Stimulated activated CD4-positive, alpha-beta T cell treated with anti-CD3 and anti-CD28 coated beads, Interleukin-2, amount 100 ng/mL, for 4 hours (primary cell): ENCODE measurements at places on chromosomes 11 and 22.

GRCh38 chr11:131036514-131036913 lies 120.2 kb upstream of the SNX19 start:
- no peak for DNase-seq

DNA sequence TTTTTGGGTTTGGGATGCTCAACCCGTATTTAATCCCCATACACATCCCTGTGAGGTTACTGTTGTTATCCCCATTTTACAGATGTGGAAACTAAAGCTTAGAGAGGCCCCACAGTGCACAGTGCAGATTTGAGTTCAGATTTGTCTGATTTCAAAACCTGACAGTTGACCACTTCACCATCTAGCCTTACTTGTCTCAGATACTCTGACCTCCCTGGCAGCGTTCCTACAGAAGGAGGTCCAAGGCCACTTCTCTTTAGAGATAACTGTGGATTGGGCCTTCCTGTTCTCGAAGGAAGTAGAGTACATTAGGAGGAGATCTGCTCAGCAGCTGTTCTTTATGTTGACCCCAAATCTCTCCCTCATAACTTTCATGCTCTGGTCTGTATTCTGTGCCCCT lies 46.7 kb upstream of the CTTN start:
- no peak for DNase-seq

- no peak for DNase-seq
These were observed 312.5 kb upstream of the PDGFD start for GRCh38 chr11:104476454-104476853.

DNA sequence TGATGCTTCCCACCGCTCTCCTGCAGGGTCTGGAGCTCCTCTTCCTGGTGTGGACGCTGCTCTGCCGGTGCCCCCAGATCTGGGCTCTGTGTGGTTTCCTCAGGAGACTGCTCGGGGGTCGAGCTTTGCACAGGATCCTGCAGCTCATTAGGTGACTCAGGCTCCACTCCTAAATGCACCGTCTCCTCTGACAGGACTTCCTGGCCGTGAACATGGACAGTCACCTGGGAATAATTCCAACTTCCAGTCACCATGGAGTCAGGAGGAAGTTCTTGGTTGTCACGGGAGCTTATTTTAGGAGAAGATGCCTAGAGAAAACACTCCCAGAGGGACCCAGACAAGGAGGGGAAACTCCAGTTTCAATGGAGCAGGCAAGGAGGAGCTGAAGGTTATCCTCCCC lies 11.9 kb downstream of the ZNF202 start:
- DNase-seq: no peak

- DNase-seq: no peak
These were observed 48.4 kb downstream of the SFI1 start for GRCh38 chr22:31544481-31545480.

DNA sequence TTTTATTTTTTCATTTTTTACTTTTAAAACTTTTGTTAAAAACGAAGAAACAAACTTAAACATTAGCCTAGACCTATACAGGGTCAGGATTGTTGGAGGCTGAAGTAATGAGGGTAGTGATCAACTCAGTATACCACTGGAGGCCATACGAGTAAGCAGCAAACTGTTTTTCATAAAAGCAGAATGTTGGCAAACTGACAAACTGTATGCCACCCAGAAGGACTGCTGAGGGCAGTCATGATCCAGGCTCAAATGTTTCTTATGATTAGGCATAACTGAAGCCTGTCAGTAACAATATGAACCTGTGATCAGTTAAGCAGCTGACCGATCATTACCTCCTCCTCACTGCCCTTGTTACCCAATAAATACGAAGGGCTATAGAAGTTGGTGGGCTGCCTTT lies 10.2 kb upstream of the SC5D start:
- no peak for DNase-seq

GRCh38 chr11:69819541-69820070 lies 390 bp upstream of the FGF3 start:
- DNase-seq: no peak

- DNase-seq: peak; percentile 40
These were observed 3.6 kb upstream of the APOBEC3A start for GRCh38 chr22:38953577-38954413.

DNA sequence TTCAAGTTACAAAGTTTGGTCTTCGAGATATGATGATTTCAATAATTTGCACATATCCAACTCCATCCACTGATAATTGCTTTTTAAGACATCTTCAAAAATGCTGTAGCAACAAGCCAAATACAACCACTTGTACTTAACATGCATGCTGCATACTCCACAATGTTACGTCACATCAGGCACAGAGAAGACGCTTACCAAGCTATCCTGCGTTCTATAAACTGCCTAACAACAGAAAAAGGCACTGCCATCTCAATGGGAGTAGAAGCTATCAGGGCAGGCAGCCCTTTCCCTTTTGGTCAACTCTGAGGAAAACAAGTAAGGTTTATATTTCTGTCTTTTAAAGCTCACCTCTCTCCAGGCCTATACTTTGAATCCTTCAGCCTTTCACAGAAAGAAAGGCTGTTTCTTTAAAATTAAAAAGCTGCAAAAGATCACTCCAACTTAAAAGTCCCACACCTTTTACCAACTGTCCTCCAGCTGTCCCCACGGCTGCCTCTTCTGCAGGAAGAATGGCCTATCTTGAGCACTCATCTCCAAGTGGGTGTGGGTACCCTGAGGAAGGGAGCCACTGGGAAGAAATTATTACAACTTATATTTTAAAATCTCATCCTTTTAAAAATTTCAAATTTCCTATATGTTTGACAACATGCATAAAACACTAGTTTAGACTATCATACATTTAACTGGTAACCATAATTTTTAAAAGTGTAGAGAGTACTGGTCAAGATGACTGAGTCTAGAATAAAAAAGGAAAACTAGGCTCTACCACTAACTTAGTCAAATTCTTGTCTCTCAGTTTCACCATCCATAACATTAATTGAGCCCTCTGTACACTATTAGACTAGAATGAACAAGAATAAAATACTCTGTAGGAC lies 14.5 kb downstream of the PHF21A start:
- DNase-seq: no peak

- no peak for DNase-seq
These were observed 326.2 kb downstream of the TBC1D22A start for GRCh38 chr22:47088480-47089158.

DNA sequence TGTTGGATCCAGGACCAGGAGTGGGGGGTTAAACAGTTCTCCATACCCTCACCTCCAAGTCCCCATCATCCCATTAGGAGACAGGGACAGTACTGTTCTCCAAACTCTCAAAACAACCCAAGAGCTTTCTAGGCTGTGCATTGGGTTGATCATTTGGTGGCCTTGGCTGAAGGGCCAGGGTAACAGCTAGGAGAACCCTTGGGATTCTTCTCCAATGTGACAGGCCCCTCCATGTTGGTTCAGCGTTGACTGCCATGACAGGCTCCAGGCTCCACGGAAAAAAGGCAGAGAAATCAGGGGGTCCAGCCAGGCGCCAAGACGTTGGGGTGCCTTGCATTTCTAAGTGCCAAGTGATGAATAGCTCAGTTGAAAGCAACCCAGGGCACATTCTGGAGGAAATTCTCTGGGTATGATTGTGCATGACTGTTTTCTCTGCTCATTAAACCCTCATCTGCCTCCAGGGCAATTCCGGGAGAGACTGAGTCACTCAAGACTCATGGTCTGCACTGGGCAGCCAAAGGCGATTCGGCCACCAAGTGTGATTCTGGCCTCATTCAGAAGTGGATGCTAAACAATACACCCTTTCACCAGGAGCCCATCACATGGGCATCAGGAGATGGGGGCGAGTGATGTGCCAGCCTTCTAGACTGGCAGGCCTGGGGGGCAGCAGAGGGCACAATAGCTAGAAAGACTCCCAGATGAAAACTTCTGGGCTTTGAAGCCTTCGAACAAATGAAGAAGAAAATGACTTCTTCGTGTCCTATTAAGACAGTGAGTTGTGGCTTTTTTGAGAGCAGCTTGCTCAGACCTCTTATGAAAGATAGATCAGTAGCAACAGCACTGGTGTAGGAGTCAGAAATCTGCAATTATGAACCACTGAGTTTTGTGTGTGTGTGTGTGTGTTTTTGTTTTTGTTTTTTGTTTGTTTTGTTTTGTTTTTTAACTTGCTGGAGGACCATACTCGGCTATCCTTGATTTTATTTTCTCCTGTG lies 27.7 kb downstream of the CD44 start:
- no peak for DNase-seq

DNA sequence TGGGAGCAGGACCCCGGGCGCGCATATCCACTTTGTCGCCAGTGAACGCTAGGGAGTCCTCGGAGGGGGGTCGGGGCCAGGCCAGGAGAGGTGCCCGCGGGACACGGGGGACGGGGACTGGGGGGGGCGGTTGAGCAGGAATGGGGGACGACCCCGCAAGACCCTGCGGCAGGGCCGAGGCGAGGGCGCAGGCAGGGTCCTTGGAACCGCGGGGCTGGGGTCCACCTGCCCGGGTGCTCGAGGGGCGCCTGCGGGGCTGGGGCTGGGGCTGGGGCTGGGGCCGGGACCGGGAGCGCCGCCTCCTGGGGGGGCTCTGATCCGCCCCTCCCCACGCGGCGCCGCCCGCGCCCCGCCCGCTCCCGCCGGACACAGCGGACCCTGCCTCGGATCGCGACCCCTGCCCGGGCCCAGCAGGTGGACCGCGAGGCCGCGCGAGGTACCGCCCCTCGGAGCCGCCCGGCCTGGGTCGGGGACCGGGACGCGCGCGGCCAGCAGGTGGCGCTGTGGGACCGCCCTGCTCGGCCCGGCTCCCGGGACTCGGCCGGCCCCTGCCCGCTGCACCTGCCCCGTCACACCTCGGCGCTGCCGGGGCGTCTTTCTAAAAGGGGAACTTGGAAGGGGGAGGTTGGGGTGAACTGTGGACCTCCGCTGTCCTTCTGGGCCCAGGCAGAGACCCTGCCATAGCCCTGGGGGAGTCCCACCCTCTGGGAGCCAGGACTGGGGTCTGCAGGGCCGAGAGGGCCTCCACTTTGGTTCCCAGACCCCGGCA lies 11.0 kb downstream of the CRELD2 start:
- DNase-seq: peak; percentile 72

DNA sequence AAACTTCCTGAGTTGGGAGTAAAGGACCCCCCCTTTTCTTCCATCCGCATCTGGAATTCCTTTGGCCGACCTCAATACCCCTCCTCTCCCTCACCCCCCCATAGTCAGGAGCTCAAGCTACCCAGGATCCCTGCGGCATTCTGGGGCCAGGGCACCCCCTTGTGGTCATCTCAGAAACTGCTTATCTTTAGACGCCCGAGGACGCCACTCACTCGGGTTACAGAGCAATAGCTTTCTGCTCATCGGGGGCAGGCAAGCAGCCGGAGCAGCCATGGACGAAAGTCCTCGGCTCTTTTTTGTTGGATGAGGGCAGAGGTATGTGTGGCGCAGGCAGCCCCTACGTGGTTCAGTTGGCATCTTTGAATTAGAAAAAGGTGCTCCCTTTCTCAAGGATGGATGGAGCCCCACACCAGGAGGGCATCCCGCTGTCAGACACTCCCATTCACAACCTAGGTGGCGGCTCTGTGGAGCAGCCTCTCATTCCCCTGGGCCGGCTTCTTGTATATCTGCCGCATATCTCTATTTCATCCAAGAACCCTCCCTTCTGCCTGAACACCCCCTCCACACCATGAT lies 2.3 kb downstream of the C1QTNF5 start:
- DNase-seq: peak; percentile 49

- no peak for DNase-seq
These were observed 171.0 kb downstream of the ST3GAL4 start for GRCh38 chr11:126526471-126526870.

GRCh38 chr11:12441231-12441861 lies 64.0 kb downstream of the PARVA start:
- DNase-seq: no peak

DNA sequence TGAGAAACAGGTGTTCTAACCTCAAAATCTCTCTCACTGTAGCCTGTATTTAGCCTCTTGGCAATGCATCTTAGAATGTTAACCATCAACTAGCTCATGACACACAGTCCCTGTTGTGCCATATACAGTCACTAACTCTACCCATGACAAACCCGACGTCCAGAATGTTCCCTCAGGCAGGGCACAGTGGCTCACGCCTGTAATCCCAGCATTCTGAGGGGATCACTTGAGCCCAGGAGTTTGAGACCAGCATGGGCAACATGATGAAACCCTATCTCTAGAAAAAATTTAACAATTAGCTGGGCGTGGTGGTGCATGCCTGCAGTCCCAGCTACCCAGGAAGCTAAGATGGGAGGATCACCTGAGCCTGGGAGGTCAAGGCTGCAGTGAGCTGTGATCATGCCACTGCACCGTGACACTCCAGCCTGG lies 18.2 kb upstream of the CCDC34 start:
- no peak for DNase-seq

GRCh38 chr11:21401496-21401895 lies 732.1 kb downstream of the NELL1 start:
- no peak for DNase-seq

GRCh38 chr11:119529063-119529845 lies 106.3 kb upstream of the THY1 start:
- no peak for DNase-seq

DNA sequence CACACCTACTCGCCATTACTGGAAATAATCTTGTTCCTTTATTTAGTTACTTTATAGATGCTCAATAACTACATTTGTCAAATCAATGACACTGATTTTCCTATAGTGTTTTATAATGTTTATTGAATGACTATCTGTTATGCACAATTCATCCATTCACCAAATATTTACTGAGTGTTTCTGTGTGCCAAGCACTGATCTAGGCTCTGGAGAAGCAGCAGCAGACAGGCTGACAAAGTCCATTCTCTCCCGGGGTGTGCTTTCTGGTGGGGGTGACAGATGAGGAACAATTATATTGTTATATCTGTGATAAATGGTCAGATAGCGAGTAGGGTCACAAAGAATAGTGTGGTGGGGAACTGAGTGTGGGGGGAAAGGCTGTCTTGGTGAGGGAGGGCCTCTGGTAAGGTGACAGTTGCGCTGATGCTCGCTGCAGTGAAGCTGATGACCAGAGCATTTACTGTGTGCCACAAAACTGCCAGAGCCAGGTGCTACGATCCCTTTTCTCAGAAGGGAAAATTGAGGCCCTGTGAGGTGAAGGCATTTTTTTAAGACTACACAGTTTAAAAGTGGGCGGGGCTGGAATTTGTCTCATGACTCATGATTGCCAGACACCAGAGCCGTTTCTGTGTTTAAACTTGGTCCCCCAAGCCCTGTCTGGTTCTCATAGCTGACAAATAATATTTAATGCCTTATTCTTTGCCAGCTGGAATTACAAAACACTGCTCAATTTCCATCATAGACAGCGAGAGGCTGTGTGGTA lies 10.2 kb downstream of the PACS1 start:
- DNase-seq: peak; percentile 67
